ENCODE measurements at places on chromosomes 11 and 22. TPM values are rescaled to one million over a fixed set of nuclear protein-coding genes. Genes with fewer than 3 reads are reported as not detected.

- DNase-seq: no peak
Observed at GRCh38 chr11:8683115-8683807, 669 bp downstream of the RPL27A start.

- DNase-seq: no peak
Observed at GRCh38 chr22:45612451-45612901, 59.2 kb upstream of the ATXN10 start.

DNA sequence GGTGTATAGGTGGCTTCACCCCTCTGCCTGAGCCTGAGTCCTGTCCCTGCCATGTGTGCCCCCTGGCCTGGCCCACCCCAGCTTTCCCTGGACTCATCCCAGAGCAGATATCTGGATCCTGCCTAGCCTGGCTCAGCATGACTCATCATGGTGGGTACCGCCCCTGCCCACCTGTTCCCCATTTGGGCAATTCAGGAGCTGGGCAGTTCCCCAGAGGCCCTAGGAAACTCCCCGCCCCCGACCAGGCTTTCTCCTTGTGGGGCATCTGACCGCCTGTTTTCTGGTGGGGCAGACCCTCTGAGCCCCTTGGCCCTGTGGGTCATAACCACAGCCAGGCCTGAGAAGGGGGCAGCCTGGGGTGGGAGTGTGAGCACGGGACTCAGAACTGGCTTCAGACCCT lies 4.4 kb downstream of the TSPO start:
- no peak for DNase-seq

GRCh38 chr11:78424334-78425270 lies 7.0 kb upstream of the GAB2 start:
- no peak for DNase-seq

NLRP14 gene
- 0.87 TPM for polyA plus RNA-seq

SERHL2 gene
- polyA plus RNA-seq: 7.9 TPM

GRCh38 chr11:30459821-30460220 lies 126.3 kb downstream of the MPPED2 start:
- DNase-seq: no peak

DNA sequence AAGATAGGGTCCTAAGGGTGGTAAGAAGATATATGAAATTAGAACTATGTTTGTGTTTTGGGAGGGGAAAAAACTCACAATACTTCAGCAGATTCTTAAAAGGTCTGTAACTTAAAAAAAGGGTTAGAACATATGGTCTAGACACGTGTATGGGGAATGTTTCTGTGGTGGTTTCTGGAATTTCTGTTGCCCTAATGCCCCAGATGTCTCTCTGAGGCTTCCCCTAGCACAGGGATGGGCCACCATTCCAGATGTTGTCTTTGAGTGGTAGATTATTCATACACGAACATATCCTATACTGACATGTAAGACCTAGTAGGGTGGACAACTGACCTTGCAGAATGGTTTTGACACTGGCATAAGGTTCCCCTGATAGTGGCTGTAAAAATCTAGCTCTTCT lies 26.2 kb downstream of the EHF start:
- no peak for DNase-seq

- DNase-seq: no peak
Observed at GRCh38 chr11:122023614-122024250, 92.3 kb downstream of the BLID start.

DEFB108B gene
- not detected for polyA plus RNA-seq

CRACR2B gene
- 18.9 TPM for polyA plus RNA-seq

BTBD18 gene
- 0.49 TPM for polyA plus RNA-seq

All from left renal cortex interstitium (tissue), 4 donors.